ENCODE measurements at places on chromosomes 1 and 21.
A peak's percentile ranks its signal among the peaks of the same experiment; 100 is the strongest.

- DNase-seq = no peak
Measured at GRCh38 chr1:95223110-95223509, 10.9 kb upstream of the RWDD3 start.

DNA sequence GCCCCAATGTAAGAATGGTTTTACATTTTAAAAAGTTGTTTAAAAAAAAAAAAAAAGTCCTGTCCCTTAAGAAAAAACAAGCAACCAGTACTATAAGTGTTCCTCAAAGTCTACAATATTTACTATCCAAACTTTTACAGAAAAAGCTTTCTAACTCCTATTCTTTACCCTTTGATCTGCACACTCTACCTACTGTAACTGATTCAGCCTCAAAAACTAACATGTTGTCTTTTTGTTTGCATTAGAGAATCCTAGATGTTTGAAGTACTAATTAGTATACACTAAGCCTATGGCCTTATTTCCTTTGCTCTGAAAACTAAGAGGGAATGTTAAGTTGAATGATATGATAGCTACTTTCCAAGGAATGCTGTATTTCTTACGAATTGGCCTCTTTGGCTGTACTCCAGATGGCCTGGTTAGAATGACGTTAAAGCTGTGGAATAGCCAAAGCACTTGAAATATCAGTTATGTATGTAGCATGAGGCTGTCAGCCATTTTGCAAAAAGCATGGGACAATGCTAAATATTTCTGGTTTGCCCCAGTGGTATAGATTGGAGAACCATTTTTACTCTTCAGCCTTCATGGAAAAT is 234.8 kb downstream of the GPR52 start:
- no peak for DNase-seq

DNA sequence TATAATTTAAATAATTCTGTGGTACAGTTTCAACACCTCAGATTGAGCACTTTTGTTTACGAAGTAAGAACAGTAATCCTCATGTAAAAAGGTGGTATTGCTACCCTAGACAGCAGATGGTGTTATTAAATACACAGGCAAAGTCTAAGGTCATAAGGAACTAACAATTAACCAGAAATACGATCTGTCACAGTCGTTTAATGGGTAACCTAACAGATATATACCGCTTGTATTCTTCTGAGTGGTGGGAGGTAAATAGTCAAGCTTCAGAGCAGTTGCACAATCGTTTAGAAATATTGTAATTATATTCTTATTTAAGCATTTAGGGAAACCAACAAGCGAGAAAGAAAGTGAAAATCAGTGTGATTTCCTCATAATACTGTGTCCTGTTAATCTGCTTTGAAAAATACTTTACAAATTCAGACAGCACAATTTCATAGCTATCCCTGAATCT is 9.8 kb upstream of the IRF2BP2 start:
- no peak for DNase-seq

DNA sequence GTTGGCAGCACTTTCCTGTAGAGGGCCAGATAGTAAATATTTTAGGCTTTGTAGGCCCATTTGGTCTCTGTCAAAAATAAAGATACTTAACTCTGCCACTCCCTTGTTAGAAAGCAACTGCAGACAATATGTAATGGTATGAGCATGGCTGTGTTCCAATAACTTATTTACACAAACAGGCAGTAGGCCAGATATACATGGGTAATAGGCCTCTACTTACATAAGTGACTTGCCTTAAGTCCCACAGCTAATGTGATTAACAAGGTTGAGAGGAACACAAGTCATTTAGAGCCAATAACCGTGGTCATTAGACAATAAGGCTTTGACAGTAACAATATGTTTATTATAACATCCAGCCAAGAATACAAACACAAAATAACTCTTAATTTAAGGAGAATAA is 17.4 kb downstream of the CCT8 start:
- no peak for DNase-seq

DNA sequence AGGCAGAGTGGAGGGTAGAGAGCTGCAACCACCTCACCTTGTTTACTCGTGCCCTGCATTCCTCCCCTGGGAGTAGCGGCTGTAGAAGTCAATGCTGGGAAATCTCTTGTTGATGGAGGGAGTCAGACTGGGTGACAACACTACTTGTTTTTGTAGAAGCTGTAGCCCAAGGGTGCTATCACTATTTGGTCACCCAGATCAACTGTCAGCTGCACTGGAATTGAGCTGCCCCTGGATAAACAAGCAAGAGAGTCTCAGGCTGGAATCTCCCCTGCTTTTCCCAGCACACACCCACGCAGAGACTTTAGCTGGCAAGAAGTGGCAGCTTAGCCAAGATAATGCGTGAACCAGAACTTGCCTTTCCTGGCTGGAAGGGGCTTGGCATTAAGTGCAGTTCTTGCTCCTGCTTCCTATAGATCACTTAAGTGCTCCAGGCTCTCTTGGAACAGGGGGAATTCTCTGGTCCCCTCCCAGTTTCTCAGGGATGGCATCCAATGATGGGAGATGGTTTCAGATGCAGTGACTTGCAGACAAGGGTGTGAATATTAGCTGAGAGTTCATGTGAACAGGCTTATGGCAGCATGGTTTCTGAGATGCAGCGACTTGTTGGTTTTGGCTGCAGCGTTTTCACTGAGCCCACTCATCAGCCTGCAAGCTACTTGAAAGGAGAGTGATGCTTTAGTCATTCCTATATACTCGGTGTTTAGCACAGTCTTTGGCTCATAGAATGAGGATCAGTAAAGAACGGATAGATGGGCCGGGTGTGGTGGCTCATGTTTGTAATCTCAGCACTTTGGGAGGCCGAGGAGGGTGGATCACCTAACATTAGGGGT is 16.8 kb downstream of the ATP2B4 start:
- no peak for DNase-seq

DNA sequence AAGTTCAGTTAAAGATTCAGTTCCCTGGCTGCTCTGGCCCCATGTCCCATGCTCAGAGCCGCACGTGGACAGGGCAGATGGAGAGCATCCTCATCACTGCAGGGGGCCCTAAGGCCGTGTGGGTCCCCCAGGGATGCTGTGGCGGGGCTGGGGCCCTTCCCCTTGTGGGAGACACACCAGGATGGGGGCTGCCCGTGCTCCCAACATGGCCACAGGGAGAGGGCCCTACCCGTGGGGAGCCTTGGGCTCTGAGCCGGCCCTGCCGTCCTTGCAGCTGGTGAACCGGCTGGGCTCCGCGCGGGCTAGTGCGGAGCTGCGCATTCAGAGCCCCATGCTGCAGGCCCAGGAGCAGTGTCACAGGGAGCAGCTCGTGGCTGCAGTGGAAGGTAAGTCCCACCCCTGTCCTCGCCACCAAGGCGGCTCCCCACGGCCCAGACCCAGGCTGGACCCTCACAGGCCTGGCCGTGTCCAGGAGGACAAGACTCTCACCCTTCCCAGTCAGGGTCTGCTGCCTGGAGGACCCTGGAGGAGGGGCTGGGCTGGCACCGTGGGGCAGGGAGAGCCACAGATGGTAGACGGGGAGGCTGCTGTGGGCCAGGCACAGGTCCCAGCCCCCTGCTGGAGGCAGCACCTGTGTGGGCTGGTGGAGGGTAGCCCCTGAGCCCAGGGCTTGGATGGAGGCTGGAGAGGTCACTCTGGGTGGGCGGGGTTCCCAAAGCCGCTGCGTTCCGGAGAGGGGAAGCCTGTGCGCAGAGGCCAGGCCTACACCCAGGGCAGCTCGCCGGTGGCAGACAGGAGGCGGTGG is 53.8 kb downstream of the TRIM11 start:
- no peak for DNase-seq

DNA sequence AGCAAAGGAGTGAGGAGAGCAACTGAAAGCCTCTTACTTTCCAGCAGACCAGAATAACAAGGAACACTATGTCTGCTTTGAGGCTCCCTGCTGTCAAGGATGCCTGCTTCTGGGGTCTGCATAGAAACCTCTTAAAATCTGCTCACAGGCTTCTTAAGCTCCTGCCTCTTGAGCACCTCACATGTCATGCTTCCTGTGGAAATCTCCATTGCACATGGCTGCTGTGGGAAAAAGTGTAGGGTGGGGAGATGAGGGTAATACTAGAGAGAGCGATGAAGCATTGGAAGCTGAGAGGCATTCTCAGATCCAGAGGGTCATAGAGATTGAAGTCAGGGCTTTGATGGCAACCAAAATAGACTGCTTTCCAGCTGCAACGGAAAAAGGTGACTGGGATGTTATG is 6.2 kb upstream of the HLX start:
- DNase-seq = no peak

DNA sequence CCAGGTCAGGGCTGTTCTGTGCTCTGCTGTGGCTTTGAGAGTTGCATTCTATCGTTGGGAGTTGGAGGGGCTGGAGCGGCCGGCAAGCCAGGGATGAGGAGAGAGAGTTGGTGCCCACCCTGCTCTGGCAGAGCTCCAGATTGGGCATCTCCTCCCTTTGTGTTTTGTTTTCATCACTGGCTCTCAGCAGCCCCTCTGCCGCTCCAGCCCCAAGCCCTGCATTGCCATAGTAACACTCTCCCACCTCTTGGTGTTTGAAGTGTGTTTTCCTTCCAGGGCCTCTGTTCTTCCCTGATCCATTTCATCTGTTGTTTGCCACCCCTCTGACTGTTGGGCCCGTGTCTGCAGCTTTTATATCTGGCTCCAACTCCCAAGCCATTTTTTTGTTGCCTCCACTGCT is 152.7 kb downstream of the URB2 start:
- no peak for DNase-seq

DNA sequence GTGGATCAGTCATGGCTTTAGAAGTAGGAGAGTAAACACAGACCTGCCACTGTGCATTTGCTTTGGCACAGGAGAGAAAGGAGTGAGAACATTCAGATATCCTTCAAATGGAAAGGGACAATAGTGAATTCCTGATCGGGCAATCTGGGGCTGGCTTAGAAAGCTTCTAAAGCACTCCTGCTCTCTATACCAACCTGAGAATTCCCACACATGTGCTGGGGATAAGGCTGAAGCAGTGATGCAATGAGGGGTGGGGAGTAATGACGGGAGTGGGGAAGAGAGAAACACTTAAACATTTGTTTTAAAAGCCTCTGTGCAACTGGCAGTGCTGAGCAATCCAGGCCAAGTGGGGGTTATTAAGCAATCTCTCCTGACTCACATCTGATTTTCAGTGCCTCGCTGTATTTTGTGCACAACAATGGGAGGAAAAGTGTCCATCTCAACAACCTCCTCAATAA is 108.8 kb downstream of the KIAA0319L start:
- no peak for DNase-seq

DNA sequence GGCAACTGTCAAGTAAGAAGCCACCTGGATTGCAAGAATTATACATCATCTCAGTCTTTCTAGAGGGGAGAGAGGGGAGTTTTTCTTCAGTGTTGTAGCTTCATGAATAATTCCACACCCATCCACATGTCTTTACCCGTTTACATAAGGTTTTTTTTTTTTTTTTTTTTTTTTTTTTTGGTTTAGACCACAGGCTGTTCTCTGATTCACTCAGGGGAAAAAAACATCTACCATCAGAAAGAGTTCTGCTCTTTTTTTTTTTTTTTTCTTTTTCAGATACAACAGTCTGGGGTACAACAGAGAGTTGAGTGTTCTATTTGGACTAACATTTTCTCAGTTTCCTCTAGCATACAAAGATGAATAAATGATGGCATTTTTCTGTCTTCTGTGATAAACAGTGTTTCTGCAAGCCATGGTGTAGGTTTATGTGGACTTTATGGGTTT is 4.9 kb upstream of the KIF14 start:
- DNase-seq = no peak

DNA sequence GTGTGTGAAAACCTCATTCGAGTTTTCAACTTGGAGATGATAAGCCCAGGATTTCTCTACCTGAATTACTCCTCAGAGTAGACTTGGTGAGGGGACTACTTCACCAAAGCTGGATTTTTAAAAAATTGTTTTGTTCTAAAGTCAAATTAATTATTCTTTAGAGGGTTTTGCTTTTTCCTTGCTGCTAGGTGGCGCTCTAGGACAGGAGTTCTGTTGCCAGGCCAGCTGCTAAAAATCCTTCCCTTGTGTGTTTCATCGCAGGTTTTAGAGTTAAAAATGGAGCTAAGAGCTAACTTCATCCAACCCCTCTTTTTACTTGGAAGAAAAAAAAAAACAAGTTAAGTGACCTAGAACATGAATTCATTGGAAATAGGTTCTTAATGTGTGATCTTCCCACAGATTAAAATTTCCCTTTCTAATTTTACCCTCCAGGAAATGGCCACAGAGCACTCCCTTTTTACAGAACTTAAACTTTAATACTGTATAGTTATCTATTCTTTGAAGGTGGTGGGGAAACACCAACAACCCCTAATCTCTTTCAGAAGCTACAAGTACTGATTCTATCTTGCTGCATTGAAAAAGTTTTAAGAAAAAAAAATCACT is 36.7 kb upstream of the FAM163A start:
- DNase-seq = no peak

- peak; percentile 20 for DNase-seq
Measured at GRCh38 chr1:221612047-221612777, 129.7 kb downstream of the DUSP10 start.

- no peak for DNase-seq
Measured at GRCh38 chr1:9555942-9556341, 16.7 kb downstream of the SLC25A33 start.

- no peak for DNase-seq
Measured at GRCh38 chr1:153392258-153392657, 1.4 kb upstream of the S100A8 start.

DNA sequence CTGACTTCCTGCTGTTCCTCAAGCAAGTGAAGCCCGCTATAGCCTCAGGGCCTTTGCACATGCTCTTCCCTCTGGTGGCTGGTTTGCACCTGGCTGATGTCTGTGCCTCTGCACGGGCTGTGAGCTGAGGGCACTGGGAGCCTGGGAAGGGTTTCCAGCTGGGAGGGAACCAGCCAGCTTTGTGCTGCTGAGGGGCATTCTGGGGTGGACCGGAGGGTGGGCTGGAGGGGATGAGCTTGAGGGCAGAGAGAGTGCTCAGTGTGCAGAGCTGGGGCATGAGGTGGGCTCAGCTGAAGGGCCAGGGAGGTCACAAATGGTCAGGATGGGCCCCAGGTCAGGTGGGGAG is 305.7 kb downstream of the MATN1 start:
- no peak for DNase-seq

DNA sequence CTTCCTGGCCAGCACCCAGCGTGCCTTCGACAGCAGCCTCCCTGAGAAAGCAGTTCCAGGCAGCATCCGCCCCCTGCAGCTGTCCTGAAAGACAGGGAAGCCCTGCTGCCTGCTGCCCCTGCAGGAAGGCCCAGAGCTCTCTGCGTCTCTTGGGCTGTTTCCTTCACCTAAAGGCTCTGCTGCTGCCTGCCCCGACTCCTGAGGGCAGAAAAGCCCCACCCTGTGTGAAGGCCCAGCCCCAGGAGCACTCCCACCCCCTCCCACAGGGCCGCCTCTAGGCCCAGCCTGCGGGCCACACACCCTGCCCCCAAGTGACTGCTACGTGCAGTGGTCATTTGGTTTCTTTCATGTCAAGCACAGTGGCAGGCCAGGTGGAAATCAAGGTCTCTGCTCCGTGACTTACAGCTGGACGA is 12.4 kb downstream of the RIPK4 start:
- DNase-seq = no peak

DNA sequence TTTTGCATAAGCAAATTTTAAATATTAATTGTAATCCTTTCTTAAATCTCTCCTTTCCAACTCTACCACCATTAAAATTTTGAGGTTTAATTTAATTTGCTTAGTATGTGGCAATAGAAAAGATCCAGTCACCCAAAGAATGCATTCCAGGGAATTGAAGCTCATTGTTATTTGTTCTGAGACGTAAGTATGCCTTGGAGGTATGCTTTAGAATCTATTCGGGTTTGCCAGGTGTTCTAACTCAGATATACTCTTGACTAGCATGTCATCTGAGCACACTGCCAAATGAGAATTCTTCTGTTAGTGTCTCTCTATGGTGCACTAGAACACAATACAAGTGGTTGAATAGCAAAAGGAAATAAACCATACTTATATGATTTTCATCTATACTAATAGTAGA is 813.6 kb upstream of the ADGRL2 start:
- no peak for DNase-seq

All from Panc1 (cell line).